Breast epithelium (tissue), 4 donors: ENCODE measurements at places on chromosomes 16 and 17. TPM values are rescaled to one million over a fixed set of nuclear protein-coding genes. Genes with fewer than 3 reads are reported as not detected.

Gene HOXB5
- 0.44 TPM for total RNA-seq

Gene USP31
- 40.7 TPM for total RNA-seq

Gene KRTAP9-2
- total RNA-seq = not detected

Gene PRAC2
- not detected for total RNA-seq

Gene PERCC1
- total RNA-seq = not detected

Gene SPATA32
- total RNA-seq = not detected

Gene PPL
- 53.1 TPM for total RNA-seq

Gene HIC1
- 16.4 TPM for total RNA-seq

Gene ST6GALNAC1
- 1.3 TPM for total RNA-seq

Gene ZMYND15
- 0.96 TPM for total RNA-seq

Gene OMG
- not detected for total RNA-seq

Gene KRTAP9-3
- not detected for total RNA-seq
